ENCODE measurements at places on chromosomes 3 and 15. TPM values are rescaled to one million over a fixed set of nuclear protein-coding genes. Genes with fewer than 3 reads are reported as not detected.

PLA2G4E gene
- not detected for total RNA-seq

FRMD4B gene
- total RNA-seq = 30.5 TPM

ARPC4 gene
- 151 TPM for total RNA-seq

XCR1 gene
- 0.16 TPM for total RNA-seq

ITIH1 gene
- total RNA-seq = not detected

MAPKAPK3 gene
- 44.7 TPM for total RNA-seq

TNNC1 gene
- total RNA-seq = not detected

DNA sequence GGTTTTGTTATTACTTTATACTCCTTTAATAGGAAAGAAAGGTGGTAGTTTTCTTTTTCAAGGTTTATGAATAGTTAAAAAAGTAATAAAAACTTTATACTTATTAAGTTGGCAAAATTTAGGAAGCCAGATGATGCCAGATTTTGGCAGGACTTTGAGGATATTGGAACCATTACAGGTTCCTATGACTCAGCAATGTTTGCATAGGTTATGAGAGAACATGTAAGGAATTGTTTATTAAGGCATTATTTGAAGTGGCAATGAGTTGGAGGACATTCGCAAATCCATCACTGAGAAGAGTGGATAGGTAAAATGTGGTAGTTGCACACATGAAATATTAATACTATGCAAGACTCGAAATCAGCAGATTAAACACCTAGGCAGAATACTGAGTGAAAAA is 29.9 kb downstream of the CDAN1 start:
- DNase-seq = no peak

DNA sequence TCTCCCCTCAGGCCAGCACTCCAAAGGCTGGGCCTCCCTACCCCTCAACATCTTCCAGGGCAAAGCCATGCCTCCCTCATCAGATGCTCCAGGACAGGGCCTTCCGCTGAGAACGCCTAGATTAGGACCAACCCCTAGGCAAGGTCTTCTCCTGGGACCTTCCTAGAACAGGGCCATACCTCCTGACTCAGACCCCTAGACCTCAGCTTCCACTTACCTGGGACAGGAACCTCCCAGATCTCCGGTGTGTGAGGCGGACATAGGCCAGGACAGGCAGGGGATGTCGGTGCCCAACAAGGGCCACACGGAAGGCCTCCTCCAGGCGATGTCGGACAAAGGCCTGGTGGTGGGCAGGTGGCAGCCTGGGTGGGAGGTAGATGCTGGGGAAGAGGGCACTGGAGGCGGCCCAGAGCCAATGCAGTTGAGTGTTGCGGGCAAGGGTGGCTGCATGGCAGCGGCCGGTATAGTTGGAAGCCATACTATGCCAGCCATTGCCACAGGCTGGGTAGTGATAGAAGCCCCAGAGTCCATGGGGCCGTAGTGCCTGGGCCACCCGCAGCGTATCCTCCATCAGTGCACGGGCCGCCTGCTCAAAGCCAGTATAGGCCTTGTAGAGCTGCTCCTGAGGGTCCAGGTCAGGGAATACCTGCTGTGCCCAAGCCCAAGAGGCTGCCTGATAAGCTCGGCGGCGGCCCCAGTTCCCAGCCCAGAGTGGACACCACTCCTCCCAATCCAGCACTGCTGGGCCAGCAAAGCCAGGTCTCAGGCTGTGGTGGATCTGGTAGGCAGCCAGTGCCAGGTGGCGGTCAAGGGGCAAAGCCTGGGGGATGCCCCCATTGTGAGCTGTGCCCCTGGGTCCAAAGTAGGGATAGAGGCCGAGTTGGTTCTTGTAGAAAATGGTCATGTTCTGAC is 2.5 kb upstream of the IFRD2 start:
- DNase-seq = no peak

- no peak for DNase-seq
These were observed 5.6 kb upstream of the AEN start for GRCh38 chr15:88615303-88616107.

DNA sequence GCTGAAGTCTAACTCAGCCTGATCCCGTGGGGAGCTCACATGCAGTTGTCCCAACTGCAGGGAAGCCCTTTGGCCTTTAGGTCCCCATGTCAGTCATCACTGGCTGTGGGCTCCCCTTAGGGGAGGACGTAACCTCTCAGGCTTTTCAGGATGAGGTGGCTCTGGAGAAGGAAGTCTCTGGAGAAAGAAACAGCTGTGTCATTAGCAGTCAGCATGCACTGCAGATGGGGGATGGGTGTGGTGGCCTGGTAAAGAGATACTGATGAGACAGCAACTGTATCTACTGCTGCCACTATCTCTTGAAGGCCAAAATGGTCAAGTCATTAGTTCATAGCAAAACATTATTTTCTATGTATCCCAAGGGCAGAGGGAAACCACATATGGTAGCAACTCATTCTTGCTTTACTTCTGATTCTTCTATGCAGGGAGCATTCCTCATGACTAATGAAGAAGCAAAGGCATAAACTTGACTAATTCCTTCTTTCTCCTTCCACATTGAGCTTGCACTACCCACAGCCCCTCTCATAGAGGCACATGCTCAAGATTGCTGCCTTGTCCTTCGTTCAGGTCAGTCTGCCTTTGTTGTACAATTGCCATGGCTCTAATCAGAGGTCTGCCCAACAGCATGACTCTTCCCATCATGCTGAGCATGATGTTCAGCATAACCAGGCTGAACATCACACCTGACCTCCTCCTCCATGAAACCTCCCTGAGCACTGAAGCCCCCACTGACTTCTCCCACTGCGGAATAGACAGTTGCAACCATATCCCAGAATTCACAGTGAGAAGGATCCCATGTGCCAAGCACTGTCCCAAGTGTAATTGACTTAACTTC is 47.8 kb upstream of the TMEM158 start:
- DNase-seq = no peak

DNA sequence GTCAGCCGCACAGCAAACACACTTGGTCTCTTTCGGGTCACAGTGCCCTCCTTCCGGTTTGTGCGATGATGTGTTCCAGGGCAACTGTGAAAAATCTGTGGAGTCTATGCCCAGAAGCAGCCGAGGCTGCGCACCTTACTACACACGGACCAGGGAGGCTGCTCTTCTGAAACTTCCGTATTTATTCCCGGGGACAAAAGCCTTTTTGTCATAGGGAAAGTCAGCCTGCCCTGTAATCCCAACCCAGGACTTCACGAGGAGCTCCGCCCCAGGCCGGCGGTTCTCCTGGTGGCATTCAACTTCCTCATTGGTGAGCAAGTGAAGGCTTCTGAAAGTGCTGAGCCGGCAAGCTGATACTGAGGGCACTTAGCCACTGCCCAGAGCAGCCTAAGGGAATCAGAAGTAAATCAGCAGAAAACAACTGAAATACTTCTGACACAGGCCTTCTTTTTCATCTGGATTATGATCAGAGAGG is 126.5 kb downstream of the FMN1 start:
- DNase-seq = no peak

DNA sequence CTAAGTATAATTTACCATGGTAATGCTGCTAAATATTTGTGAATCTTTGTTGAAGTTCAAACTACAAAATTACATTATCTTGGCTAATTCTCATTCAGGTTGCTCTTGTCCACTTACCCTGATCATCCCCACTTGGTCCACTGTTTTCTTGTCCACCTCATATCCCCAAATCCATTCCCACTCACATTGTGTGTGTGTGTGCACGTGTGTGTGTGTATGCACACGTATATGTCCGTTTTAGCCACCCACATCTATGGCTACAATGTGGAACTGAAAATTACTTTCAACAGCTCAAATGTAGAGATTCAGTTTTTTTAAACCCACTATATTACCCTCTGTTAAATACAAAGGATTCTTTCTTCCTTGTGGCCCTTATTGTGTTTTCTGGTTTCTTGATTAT is 15.2 kb upstream of the MEIS2 start:
- DNase-seq = no peak

GRCh38 chr3:36373084-36373483 is 7.2 kb upstream of the STAC start:
- no peak for DNase-seq

- no peak for DNase-seq
These were observed 26.1 kb downstream of the ITGB5 start for GRCh38 chr3:124861041-124861440.

DNA sequence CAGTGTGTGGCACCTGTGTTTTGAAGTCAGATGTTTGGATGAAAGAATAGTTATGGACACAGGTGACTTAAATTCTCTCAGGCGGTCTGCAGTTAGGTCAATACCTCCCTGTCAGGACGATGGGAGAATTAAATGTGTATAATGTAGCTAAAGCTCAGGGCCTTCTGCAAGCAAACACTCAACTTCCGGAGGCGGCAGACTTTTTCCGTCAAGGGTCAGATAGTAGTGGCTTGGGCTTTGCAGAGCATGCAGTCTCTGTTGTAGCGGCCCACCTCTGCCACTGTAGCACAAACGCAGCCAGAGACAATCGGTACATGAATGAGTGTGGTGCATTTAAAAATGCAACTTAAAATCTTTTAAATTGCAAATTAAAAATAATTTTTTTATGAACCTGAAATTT is 47.4 kb downstream of the CMTM8 start:
- no peak for DNase-seq

DNA sequence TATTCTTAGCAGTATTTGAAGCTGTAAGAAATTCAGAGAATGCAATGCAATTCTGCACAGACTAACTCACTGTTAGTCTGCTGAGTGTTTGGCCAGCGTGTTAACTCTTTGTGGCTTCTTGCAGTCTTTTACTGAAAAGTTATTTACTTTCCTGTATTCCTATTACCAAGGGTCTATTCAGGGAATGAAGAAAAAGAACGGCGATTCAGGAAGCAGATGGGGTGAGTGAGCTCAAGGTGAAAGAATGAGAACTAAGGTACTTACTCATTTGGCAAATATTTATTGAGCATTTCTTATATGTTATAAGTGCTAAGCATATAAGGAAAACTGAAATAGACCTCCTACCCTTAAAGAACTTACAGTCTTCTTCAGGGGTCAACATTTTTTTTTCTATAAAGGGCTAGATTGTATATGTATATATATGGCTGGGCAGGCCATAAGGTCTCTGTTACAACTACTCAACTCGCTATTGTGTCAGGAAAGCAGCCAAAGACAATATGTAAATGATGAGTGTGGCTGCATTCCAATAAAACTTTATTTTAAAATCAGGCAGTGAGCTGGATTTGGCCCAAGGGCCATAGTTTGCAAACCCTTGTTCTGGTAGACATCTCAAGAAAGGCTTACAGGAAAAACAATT is 271.9 kb upstream of the GADL1 start:
- no peak for DNase-seq

DNA sequence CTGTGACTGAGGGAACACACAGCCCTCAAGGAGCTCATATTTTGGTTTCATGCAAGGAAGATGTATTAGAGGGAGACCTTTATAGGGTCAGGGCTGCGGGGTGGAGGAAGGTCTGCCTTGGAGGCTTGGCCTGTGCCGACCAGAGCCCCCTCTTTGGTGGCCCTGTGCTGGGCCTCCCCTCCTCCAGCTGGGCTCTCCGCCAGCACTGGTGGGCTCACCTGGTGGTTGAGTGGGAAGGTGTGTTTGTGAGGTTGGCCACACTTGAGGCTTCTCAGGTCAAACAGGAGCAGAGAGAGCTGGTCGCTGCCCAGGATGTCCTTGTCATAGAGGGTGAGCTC is 2.6 kb downstream of the PLA2G4F start:
- peak; percentile 69 for DNase-seq

DNA sequence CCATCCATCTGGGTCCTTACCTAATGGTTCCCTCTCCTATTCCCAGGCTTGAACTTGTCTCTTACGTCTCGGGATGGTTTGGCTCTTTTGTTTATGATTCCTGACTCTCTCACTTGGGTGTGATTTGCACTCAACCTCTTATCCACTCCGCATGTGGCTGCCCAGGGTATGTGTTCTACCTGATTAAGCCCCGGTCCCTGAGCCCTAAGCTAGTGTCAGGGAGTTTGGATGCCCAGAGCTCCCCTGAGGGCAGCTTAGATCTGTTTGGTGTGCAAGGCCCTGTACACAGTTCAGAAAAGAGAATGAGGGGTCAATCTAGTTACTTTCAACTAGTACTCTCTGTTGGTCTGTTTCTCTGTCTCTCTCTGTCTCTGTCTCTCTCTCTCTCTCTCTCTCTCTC is 15.9 kb upstream of the STARD5 start:
- no peak for DNase-seq

DNA sequence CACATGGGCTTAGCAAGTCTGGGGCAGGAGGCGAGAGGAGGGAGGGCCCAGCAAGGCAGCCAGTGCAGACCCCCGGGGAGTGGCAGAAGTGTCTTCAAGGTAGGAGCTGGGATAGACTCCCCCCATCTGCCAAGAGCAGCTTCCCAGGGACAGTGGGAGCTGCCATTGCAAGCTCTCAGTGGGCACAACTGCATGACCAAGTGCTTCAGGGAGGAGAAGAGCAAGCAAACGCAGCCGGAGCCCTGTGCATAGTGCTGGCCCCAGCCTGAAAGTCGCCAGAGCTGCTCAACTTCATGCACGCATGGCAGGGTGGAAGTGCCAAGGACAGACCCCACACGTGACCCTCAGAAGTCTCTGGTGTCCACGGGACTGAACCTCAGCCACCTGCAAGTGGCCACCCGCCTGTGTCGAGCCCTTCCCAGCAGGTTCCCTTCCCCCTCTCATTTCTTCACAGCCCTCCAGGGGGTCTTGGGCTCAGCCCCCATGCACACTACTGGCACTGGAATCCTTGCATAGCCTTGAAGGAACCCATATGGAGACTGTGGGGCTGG is 89.4 kb downstream of the PLXNA1 start:
- no peak for DNase-seq

GRCh38 chr3:128196647-128197046 is 43.4 kb downstream of the EEFSEC start:
- no peak for DNase-seq

- no peak for DNase-seq
These were observed 553.1 kb upstream of the CBLB start for GRCh38 chr3:106421909-106422308.

DNA sequence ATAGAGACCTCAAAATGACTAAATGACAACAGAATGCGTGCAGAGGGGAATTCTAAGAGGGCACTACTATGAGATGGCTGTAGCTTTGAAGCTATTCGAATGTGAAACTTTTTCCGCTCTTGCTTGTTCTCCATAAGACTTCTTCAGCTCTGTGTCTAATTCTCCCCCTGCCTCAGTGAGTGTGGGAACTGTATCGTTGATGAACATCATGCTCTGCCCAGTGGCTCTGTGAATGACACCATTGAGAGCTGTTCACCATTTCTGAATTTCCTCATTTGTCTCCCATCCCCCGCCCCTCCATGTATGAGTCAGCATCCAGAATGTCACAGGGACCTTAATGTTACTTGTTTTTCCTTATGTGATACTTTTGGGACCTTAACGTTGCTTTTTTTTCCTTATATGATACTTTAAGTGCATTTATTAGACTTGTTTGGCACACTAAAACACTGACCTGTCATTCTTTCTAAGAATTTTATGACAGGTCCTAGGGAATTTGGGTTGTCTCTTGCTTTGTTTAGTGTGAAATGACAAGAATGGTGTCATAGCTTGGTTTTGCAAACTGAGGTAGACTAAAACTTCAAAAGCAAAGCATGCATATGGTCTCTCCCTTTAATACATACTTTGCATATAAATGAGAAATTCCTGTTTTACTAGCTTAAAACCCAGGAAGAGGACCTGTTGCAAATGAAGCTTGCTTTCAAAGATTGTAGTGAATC is 99.6 kb downstream of the FNDC3B start:
- DNase-seq = no peak

Data from mesenteric fat pad (tissue), 1 donor.